ENCODE measurements at places on chromosomes 5 and 9. TPM values are rescaled to one million over a fixed set of nuclear protein-coding genes. Genes with fewer than 3 reads are reported as not detected.

DNA sequence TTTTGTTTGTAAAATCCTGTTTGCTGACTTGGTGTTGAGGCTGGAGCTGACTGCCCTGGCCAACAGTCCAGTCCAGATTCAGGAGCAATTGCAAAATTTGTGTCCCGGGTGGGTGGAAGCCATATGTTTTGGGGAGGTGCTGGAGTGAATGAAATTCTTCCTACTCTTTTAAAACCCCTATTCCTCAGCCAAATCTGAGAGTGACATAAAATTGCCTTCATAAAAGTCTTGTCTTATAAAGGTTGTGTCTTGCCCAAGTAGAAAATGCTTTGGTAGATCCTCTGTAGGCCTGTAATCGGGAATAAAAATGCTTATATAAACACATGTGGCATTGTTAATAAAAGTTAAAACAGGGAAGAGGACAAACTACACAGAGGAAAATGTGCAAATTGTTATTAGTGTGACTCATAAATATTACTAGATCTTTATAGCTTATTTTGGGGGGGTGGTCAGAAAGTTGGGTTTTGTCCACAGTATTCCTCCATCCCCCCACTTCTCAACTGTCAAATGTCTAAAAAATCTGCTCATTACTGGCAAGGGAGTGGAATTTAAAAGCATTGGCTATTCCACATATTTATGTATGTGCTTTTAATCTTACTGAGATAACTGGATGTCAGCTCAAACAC is 45.6 kb downstream of the NNT start:
- no peak for DNase-seq

- no peak for DNase-seq
These were observed 542.0 kb upstream of the TRPC7 start for GRCh38 chr5:136907371-136907770.

GRCh38 chr5:127814588-127814973 is 111.4 kb downstream of the CCDC192 start:
- DNase-seq = no peak

- peak; percentile 27 for DNase-seq
These were observed 132.5 kb upstream of the HAND1 start for GRCh38 chr5:154610321-154611154.

GRCh38 chr5:147169399-147169798 is 65.4 kb upstream of the STK32A start:
- no peak for DNase-seq

DNA sequence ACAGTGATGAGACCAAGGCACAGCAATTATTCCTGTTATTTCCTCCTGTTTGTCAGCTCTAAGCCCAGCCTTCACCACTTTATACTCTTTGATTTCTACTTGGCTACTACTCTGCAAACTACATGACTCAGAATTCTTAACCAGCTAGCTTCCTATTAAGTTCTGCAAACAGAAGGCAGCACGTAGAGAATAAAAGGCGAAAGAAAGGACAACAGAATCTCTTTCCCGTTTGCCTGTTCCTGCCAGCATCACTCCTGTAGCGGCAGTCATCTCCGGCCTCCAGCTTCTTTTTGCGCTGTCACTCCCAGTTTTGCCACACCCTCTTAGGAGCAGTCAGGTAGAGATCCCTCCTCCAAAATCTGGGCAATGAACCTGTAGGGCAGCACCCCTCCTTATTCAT is 29.9 kb downstream of the DPYSL3 start:
- no peak for DNase-seq

DNA sequence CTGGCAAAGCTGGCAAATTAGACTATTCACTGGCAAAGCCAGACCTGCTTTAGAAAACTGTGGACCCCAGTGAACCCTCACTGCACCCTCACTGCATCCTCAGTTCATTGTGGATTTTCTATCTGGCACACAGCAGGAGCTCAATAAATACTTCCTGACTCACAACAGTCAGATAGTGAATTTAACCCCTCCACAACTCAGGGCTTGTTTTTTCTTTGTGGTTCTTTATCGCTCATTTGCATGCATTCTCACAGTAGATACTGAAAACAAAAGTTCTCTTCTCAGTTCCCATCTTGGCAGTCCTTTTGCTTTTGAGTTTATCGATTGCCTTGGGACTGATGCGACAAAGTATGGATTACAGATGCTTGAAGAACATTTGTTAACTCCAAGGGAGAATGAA is 99.8 kb downstream of the ACTL7B start:
- DNase-seq = peak; percentile 9

GRCh38 chr9:116647515-116647809 is 39.6 kb upstream of the TRIM32 start:
- DNase-seq = no peak

- no peak for DNase-seq
These were observed 211.3 kb upstream of the PRR16 start for GRCh38 chr5:120252839-120253238.

- DNase-seq = no peak
These were observed 55.9 kb upstream of the SLCO6A1 start for GRCh38 chr5:102554728-102555127.

ITGA2 gene
- 0.13 TPM for total RNA-seq

CYSRT1 gene
- total RNA-seq = 0.97 TPM

TRIM32 gene
- total RNA-seq = 23.8 TPM
